ENCODE measurements at places on chromosomes 6 and 20. TPM values are rescaled to one million over a fixed set of nuclear protein-coding genes. Genes with fewer than 3 reads are reported as not detected.

GRCh38 chr6:169953686-169954085 is 202.3 kb downstream of the ERMARD start:
- H3K4me3 ChIP-seq: no peak overlapping the region
- no peak overlapping the region for H3K27ac ChIP-seq
- H3K4me1 ChIP-seq: no peaks in the 10 kb centered on the region
- no peaks in the 10 kb centered on the region for H3K36me3 ChIP-seq

GRCh38 chr6:93248631-93249030 is 170.7 kb downstream of the EPHA7 start:
- no peak for DNase-seq
- H3K4me1 ChIP-seq: no peaks in the 10 kb centered on the region
- H3K27ac ChIP-seq: no peak overlapping the region
- H3K27me3 ChIP-seq: no peaks in the 10 kb centered on the region

The RIPPLY2 gene
- total RNA-seq: 0.23 TPM

The DNMT3B gene
- total RNA-seq: 11.5 TPM

DNA sequence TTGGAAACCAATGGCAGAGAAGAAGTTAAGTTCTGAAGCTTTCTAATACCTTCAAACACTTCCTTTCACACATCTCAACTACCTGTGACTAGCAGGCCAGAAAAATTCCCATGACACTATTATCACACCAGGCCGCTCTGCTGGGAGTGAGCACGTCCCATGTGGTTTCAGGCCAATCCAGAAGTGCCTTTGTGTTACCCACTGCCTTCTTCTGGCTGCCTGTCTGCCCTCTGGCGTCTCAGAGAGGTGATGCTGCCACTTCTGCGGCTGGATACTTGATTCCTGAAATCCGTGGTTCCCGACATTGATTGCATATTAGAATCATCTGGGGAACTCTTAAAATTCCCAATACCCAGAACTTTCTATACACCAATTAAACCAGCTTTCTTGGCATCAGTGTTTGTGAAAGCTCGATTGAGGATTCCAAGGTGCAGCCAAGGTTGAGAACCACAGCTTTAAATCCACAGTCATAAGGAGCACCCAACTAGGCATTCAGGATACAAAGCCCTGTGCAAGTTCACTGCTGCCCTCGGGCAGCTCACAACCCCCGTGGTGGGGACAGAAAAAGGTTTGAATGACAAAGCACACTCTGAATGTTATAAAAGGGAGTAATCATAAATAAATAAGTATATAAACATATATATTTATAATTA is 65.6 kb downstream of the STMND1 start:
- H3K27ac ChIP-seq: no peak overlapping the region
- H3K4me1 ChIP-seq: no peaks in the 10 kb centered on the region
- H3K4me3 ChIP-seq: no peak overlapping the region
- no peaks in the 10 kb centered on the region for H3K27me3 ChIP-seq
- DNase-seq: no peak
- no peaks in the 10 kb centered on the region for H3K36me3 ChIP-seq

GRCh38 chr20:51402201-51402600 is 140.3 kb downstream of the NFATC2 start:
- no peaks in the 10 kb centered on the region for H3K4me1 ChIP-seq
- no peak overlapping the region for H3K27ac ChIP-seq
- H3K4me3 ChIP-seq: no peak overlapping the region
- H3K36me3 ChIP-seq: no peaks in the 10 kb centered on the region
- no peaks in the 10 kb centered on the region for H3K27me3 ChIP-seq

The SLC4A11 gene
- total RNA-seq: 9.2 TPM

The SLC22A1 gene
- total RNA-seq: 4.4 TPM

The SLC16A10 gene
- 12.5 TPM for total RNA-seq

The C6orf58 gene
- not detected for total RNA-seq

The MTFR2 gene
- 1.1 TPM for total RNA-seq

DNA sequence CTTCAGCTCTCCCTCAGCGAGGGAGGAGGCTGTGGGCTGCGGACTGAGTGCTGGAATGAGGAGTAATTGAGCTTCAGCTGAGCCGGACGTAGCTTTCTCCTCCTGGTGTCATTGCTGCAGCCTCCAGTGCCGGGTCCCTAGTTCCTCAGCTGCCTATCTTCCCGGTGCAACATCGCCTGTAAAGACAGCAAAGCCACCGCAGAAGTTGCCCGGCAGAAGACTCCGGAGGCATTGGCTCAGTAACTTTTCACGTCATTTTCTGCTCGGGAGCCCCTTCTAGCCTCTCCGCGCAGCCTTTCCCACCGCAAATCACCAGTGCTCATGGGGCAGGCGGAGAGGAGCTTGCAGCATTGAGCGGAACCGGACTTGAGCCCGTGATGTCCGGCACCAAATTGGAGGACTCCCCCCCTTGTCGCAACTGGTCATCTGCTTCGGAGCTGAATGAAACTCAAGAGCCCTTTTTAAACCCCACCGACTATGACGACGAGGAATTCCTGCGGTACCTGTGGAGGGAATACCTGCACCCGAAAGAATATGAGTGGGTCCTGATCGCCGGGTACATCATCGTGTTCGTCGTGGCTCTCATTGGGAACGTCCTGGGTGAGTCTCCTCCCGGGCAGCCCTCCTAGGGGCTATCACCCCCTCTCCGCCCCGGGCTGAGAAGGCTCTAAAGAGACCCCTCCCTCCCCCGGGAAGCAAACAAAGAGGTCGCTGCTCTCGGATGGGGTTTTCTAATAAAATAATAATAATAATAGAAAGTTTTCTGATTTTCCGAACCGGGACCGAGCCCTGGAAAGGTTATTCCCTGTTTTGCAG is at the start of gene HCRTR2:
Gene HCRTR2 (plus strand): TSS at position 305 of the 816 bp plus-strand sequence. CDS start 73 bp downstream, at position 378.
- H3K4me1 ChIP-seq: no peaks in the 10 kb centered on the region
- H3K27me3 ChIP-seq: peaks cover 6% of the 10 kb centered on the region
- H3K36me3 ChIP-seq: no peaks in the 10 kb centered on the region
- H3K27ac ChIP-seq: no peak within 1 kb of the TSS

The TCP11 gene
- total RNA-seq: 33.3 TPM

DNA sequence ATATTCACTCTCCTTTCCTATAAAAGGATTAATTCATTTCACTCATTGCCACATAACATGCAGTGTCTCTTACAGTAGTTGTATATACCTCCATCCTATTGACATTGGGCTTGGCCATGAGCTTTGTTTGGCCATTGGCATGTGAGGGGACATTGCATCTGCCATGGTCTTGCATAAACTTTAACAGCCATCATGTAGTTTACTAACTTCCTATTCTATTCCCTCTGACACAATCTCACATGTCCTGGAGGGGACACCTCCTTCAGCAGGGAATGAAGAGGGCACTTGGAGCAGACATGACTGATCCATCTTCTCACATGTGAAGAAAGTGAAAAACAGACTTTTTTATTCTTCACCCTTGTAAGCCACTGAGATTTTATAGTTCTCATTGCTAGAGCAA is 115.5 kb upstream of the MARCKS start:
- H3K4me3 ChIP-seq: no peak overlapping the region
- no peaks in the 10 kb centered on the region for H3K4me1 ChIP-seq
- no peaks in the 10 kb centered on the region for H3K36me3 ChIP-seq
- DNase-seq: no peak
- H3K27me3 ChIP-seq: no peaks in the 10 kb centered on the region

The CAGE1 gene
- 0.09 TPM for total RNA-seq

GRCh38 chr6:125717120-125717731 is 32.2 kb upstream of the HEY2 start:
- H3K4me3 ChIP-seq: no peak overlapping the region
- no peaks in the 10 kb centered on the region for H3K27me3 ChIP-seq
- no peaks in the 10 kb centered on the region for H3K36me3 ChIP-seq
- no peak for DNase-seq
- H3K27ac ChIP-seq: no peak overlapping the region

All from prostate gland (tissue), 2 donors.